Natural killer cell treated with Interleukin-12 subunit alpha and Interleukin-12 subunit beta and Interleukin-15 and Interleukin-18, amount 100 ng/mL, for 72 hours (primary cell): ENCODE measurements at places on chromosomes 16 and 17. TPM values are rescaled to one million over a fixed set of nuclear protein-coding genes. Genes with fewer than 3 reads are reported as not detected.

The CHST5 gene
- not detected for total RNA-seq

The ASPSCR1 gene
- total RNA-seq, result 46.8 TPM

The TP53TG3F gene
- total RNA-seq, result not detected

The PDILT gene
- not detected for total RNA-seq

The CCL16 gene
- not detected for total RNA-seq

The KRTAP17-1 gene
- not detected for total RNA-seq

The CTF1 gene
- total RNA-seq, result 0.36 TPM

The PPP1R27 gene
- total RNA-seq, result not detected

The TEKT5 gene
- total RNA-seq, result 0.28 TPM

The COL1A1 gene
- not detected for total RNA-seq

The CSF3 gene
- total RNA-seq, result 0.78 TPM

The MMP28 gene
- total RNA-seq, result not detected

The SAMD14 gene
- total RNA-seq, result 2.6 TPM

The BRICD5 gene
- total RNA-seq, result 6.2 TPM

The KRTAP3-2 gene
- total RNA-seq, result not detected

The TVP23A gene
- not detected for total RNA-seq

The DYNLRB2 gene
- total RNA-seq, result not detected

The GFER gene
- total RNA-seq, result 31.9 TPM

The SRCIN1 gene
- total RNA-seq, result 0.28 TPM

The NPIPA3 gene
- 1.5 TPM for total RNA-seq

The SRP68 gene
- 96.2 TPM for total RNA-seq

The UBE2Z gene
- 109 TPM for total RNA-seq

The TBX21 gene
- total RNA-seq, result 437 TPM

The APOBR gene
- 12.5 TPM for total RNA-seq

The PVALEF gene
- total RNA-seq, result not detected

The GJC1 gene
- 2.5 TPM for total RNA-seq

The CCL4 gene
- total RNA-seq, result 379 TPM

The SCIMP gene
- not detected for total RNA-seq

The KRT31 gene
- total RNA-seq, result not detected

The MAPT gene
- 0.14 TPM for total RNA-seq

The RDM1 gene
- 1.3 TPM for total RNA-seq

The DNAH3 gene
- not detected for total RNA-seq

The NPIPA7 gene
- total RNA-seq, result 1.7 TPM

The PIPOX gene
- 3.2 TPM for total RNA-seq

The CFAP97D1 gene
- not detected for total RNA-seq

The KAT7 gene
- total RNA-seq, result 75.8 TPM

The CCL17 gene
- total RNA-seq, result 5.6 TPM

The KIF2B gene
- total RNA-seq, result not detected

The GGA3 gene
- 111 TPM for total RNA-seq

The SLC47A2 gene
- total RNA-seq, result not detected

The CPNE2 gene
- total RNA-seq, result 0.95 TPM

The VAT1L gene
- 0.11 TPM for total RNA-seq

The GALR2 gene
- total RNA-seq, result 0.21 TPM

The MT1G gene
- total RNA-seq, result 3.3 TPM

The NDRG4 gene
- 0.47 TPM for total RNA-seq

The KCNAB3 gene
- total RNA-seq, result 14.6 TPM

The SNAI3 gene
- 1.2 TPM for total RNA-seq

The GP1BA gene
- 0.12 TPM for total RNA-seq

The CCL8 gene
- not detected for total RNA-seq

The SOX8 gene
- 0.20 TPM for total RNA-seq

The TTYH2 gene
- total RNA-seq, result 1.9 TPM

The WNT9B gene
- not detected for total RNA-seq

The TMEM106A gene
- 31.5 TPM for total RNA-seq

The SEZ6 gene
- total RNA-seq, result not detected

The TOP2A gene
- 96.7 TPM for total RNA-seq

The SECTM1 gene
- 0.56 TPM for total RNA-seq

The PRR29 gene
- total RNA-seq, result 0.50 TPM
